ENCODE measurements at places on chromosomes 7 and 10.

GRCh38 chr7:29825775-29826529, 19.6 kb downstream of the WIPF3 start:
- DNase-seq = no peak

DNA sequence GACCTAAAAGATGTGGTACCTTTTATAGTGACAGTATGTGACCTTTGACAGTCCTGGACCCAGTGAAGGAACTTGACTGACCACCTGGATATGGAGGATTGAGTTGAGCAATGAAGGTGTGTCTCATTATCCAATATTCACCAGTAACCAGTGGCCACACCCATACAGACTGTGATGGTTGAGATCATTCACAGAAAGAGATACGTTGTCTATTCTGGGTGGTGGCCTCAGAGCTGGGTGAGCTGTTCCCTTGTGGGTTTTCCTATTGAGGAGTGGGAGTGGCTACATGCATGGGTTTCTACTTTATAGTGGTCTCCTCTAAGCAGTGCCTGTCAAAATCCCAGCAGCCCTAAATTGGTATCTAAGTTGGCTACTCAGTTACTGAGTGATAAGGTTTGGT, 507.4 kb downstream of the SORCS3 start:
- DNase-seq = no peak

- no peak for DNase-seq
Observed at GRCh38 chr7:108253275-108254044, 123.3 kb upstream of the LAMB4 start.

GRCh38 chr10:77223526-77224460, 413.8 kb downstream of the KCNMA1 start:
- no peak for DNase-seq

- peak; percentile 1 for DNase-seq
Observed at GRCh38 chr10:53839440-53840039, 961.5 kb downstream of the PCDH15 start.

DNA sequence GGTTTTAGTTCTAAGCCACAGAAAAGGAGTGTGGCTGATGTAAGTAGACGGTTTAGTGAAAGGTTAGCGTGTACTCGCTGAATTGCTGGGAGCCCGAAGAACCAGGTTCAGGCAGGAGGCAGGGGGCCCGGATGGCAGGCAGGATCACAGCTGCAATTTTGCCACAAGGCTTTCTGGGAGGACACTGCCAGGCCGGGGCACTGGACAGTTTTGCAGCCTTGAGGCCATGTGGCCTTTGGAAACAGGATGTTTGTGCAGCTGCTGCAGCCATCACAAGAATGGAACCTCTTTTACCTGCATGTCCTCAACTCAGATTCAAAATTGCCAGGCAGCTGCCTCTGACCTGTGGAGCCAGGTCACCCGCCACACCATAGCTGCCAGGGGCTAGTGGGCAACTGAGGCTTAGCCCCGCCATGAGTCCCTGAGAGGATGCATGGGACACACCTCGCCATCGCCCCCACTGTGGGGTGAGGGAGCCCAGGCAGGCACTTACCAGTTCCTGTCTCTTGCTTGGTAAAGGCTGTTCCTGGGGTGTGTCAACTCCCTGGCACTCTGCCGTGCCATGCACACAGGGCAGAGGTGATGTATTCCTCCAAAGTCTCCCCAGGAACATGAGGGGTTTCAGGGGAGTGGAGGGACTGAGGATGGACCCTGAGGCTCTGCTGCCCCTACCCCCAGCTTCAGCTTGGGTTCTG, 188.6 kb downstream of the RPS24 start:
- DNase-seq = no peak

- no peak for DNase-seq
Observed at GRCh38 chr10:120979435-120980278, 128.5 kb downstream of the WDR11 start.

Data from NCI-H2081 treated with DMSO at 0.1 percent for 48 hours (cell line).